Left cardiac atrium (tissue), 4 donors: ENCODE measurements at places on chromosomes 5 and 9. TPM values are rescaled to one million over a fixed set of nuclear protein-coding genes. Genes with fewer than 3 reads are reported as not detected.

Gene LCNL1
- 9.6 TPM for total RNA-seq

Gene ZNF658
- total RNA-seq = 8.7 TPM

- DNase-seq = no peak
These were observed 280.1 kb downstream of the HSPA4 start for GRCh38 chr5:133331941-133332340.

DNA sequence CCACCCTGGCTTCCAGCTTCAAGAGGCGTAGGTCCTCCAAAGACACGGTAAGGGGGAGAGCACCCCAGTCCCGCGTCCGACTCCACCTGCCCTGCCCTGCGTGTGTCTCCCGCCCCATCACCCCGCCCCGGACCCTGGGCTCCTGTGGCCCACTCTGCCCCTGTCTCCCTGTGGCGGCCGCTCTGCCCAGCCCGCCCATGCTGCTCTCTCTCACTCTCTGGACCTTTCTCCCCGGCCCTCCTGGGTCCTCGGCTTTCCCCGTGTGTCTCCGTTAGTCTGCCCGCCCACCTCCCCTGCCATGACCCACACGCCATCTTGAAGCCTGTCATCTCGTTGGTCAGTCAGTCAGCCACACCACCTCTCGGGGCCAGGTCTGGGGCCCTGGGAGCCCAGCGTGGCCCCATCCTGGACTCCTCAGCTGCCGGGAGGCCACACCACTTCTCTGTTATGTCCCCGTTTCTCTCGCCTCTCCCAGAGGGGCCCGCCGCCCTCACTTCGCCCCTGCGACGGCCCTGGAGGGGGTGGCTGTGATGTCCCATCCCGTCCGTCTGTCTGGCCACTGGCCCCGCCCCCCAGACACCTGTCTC, 4.5 kb downstream of the LRRC26 start:
- no peak for DNase-seq

Gene KCNN2
- 16.8 TPM for total RNA-seq

- DNase-seq = no peak
These were observed 229.5 kb downstream of the ARL15 start for GRCh38 chr5:54080831-54081230.

DNA sequence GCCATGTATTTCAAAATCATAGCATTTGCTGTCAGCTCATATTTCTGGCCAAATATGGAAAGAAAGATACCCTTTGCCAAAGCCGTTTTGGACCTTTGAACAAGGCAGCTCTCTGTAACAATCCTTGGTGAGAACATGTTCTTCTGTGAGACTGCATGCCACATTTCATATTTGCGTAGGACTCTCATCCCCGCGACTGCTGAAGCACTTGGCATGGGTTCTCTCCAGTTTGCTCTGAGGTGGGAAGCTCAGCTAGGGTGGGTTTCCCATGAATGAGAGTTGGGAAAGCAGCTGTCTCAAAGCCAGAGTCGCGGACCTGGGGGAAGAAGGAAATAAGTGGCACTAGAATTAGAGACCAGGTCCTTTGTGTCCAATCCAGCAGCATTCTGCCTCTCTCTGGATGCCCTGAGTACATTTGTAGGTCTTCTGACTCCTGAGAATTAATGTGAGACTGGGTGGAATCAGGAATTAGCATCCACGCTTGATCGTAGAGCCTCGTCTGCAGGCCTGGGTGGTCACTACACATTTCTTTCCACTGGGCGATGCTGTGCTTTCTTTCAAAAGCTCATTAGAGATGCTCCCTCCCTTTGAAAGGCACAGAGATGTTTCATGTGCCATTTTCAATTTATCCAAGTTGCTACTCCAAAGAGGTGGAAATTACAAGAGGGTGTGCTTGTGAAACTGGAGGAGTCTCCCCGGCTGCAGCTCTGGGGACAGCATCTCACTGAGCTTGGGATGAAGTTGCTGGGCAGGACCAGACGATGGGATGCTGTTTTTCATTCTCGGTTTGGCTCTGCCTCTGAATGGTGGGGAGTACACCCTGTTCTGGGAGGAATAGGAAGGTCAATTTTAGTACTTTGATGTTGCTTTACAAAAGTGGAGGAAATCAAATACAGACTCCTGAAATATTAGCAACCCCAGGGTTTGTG, 197.2 kb downstream of the GADD45G start:
- no peak for DNase-seq

DNA sequence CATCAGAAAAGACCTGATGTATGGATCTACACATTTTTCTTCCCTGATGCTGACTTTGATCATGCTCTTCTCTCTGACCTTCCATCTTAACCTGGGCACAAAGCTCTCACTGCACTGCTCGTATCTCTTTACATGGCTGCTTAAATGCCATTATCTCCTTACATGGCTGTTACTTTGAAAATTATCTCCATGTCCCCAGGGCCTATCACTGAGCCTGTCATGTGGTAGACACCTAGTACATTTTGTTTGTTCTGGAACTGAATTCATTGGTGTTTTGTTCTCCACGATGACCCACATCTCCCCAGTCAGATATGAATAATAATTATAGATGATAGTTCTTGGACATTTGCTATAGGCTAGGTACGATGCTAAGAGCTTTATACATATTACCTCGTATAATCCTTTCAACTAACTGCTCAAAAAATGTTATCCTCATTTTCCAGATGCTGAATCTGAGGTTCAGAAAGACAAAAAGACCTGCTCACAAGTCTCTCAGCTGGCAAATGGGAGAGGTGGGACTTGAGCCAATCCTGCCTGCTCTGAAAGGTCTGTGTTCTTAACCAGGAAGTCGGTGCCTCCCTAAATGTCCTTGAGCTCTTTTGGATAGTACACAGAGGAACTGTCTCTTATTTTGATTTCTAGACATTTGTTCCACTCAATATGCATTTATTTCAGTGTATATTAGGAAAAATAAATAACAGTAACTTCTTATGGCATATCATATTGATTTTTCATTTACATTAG, 9.8 kb upstream of the CPEB4 start:
- DNase-seq = peak; percentile 67

Gene MEGF10
- total RNA-seq = 1.1 TPM

DNA sequence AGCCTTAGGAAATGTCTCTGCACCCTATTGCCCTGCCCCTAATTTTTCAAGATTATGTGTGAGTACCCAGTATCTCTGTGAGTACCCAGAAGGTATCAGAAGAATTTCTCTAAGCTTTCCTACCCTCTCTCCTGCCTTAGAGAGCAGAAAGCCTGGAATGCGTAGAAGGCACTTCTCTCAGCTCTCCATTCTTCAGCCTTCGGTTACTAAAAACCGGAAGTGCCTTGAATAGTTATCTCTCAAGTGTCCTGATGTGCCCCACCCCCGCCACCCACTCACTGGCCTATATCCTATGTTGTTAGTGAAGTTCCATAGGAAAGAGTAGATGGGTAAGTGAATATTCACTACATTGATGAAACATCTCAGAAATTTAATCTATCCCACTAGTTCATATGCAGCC, 210.7 kb upstream of the CDH10 start:
- no peak for DNase-seq
